ENCODE measurements at places on chromosomes 13 and 19. TPM values are rescaled to one million over a fixed set of nuclear protein-coding genes. Genes with fewer than 3 reads are reported as not detected.
A peak's percentile ranks its signal among the peaks of the same experiment; 100 is the strongest.

DNA sequence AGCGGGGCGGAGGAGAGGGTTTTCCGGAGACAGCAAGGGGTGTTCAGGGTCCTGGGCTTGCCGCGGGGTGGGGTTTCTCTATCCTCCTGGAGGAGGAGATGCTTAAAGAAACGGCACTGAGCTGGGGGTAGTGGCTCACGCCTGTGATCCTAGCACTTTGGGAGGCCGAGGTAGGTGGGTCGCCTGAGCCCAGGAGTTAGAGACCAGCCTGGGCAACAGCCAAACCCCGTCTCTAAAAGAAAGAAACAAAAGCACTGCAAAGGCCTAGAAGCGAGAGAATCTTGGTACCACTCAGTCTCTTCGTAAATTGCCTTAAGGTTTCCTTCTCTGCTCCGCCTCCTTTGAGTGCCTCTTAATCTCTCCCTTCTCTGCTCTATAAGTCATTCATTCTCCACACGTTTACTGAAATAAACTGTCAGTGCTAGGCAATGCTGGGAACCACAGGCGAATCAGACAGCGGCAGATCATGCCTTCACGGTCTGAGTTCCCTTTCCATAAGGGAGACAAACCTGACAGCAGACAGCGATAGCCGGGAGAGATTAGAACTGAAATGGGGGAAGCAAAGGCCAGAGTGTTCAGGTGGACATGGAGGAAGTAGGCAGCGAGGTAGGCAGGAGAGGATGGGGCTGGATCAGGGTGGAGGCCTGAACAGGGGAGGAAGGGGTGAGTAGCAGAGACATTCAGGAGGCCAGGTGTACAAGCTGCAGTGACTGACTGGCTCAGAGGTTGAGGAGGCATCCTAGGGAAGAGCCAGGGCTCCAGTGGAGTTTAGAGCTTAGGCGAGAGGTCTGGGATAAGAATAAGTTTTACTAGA, 580 bp downstream of the EIF3K start:
- H3K4me1 ChIP-seq, result peaks cover 12% of the 10 kb centered on the region
- peak overlapping the region; percentile 54 for H3K4me3 ChIP-seq
- H3K36me3 ChIP-seq, result peaks cover 46% of the 10 kb centered on the region
- peak overlapping the region; percentile 88 for H3K27ac ChIP-seq
- H3K27me3 ChIP-seq, result no peaks in the 10 kb centered on the region
- no peak for DNase-seq

GRCh38 chr19:28148554-28148953, 1064.4 kb downstream of the UQCRFS1 start:
- no peaks in the 10 kb centered on the region for H3K27me3 ChIP-seq
- H3K4me3 ChIP-seq, result no peak overlapping the region
- DNase-seq, result no peak
- no peak overlapping the region for H3K27ac ChIP-seq
- H3K36me3 ChIP-seq, result no peaks in the 10 kb centered on the region
- H3K4me1 ChIP-seq, result no peaks in the 10 kb centered on the region

The COX7A1 gene
- polyA plus RNA-seq, result 470 TPM

DNA sequence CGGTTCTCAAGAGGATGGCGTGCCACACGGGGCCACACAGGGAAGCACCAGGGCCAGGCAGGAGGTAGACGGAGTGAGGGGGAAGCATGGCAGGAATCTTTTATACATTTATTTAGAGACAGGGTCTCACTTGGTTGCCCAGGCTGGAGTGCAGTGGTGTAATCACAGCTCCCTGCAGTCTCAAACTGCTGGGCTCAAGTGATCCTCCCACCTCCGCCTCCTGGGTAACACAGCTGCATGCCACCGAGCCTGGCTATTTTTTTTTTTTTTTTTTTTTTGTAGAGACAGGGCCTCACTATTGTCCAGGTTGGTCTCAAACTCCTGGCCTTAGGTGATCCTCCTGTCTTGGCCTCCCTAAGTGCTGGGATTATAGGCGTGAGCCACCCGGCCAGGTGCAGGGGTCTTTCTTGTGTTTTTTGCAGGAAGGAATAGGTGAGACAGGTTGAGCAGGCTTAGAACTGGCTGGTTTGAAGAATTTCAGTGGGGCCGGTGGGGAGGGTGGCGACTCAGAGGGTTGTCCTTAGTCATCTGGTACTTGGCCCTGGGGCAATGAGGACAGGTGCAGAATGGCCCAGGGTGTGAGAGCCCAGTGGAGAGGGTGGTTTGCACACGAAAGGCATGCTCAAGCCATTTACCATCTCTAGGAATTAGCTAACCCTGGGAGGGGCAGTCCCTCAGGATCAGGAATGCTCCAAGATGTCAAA, 7.6 kb downstream of the SSC5D start:
- H3K36me3 ChIP-seq, result peaks cover 6% of the 10 kb centered on the region
- peak; percentile 14 for DNase-seq
- peaks cover 10% of the 10 kb centered on the region for H3K4me1 ChIP-seq

DNA sequence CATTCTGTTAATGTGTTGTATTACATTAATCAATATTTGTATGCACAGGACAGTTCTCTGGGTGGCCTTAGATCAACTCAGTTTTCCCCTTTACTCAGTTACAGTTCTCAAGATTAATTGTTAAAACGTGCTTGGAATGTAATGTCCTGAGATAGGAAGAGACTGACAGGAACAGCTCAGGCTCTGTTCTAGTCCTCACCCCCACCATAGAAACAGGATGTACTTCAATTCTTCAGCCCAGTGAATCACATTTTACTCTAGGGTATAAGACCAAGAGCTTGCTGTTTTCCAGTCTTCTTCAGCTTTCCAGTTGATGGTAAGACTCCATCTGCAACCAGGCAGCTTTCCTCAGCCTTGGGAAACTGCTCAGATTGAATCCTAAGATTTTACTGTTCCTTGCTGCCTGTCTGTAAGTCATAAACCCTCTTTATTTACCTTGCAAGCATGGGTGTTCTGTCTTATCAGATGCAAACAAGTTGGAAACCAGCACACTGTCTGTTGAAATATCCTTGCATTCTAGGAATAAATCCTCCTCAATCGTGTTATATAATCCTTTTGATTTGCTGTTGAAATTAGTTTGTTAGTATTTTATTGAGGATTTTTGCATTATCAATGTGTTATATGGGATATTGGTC, 836.9 kb upstream of the PCDH9 start:
- no peaks in the 10 kb centered on the region for H3K36me3 ChIP-seq
- no peak overlapping the region for H3K4me3 ChIP-seq
- H3K4me1 ChIP-seq, result no peaks in the 10 kb centered on the region
- H3K27ac ChIP-seq, result no peak overlapping the region

- no peaks in the 10 kb centered on the region for H3K36me3 ChIP-seq
- no peaks in the 10 kb centered on the region for H3K27me3 ChIP-seq
- no peak for DNase-seq
- H3K4me3 ChIP-seq, result no peak overlapping the region
Measured at GRCh38 chr13:20291037-20291436, 58.9 kb upstream of the GJB6 start.

The MEDAG gene
- polyA plus RNA-seq, result 11.1 TPM

The CDX2 gene
- not detected for polyA plus RNA-seq

GRCh38 chr19:12703046-12703445, 6.6 kb upstream of the FBXW9 start:
- no peak overlapping the region for H3K27ac ChIP-seq
- no peaks in the 10 kb centered on the region for H3K4me1 ChIP-seq
- H3K27me3 ChIP-seq, result no peaks in the 10 kb centered on the region
- H3K4me3 ChIP-seq, result no peak overlapping the region
- no peak for DNase-seq

DNA sequence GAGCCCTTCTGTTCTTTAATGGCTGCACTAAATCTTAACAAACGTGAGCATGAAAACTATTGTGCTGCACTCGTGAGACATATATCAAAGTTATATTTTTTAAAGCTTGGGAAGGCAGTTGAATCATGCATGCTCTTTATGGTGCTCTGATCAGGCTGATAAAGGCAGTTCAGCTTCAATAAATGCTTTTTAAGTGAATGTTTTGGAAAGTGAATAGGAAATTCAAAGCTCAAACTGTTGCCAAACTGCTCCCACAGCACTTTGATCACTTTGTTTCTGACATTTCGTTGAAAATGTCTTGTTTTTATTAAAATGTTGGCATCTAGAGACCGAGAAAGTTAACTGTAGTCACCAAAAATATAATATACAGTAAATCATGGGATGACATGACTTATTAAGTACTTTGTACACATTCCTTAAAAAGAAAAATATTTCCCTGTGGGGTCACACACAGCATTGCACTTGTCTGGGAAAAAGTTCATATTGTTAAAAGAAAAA, 625.7 kb upstream of the PCDH9 start:
- no peaks in the 10 kb centered on the region for H3K4me1 ChIP-seq
- no peak overlapping the region for H3K27ac ChIP-seq
- H3K4me3 ChIP-seq, result no peak overlapping the region
- no peak for DNase-seq
- H3K36me3 ChIP-seq, result no peaks in the 10 kb centered on the region

GRCh38 chr19:16850133-16850532, 20.9 kb downstream of the SIN3B start:
- H3K36me3 ChIP-seq, result peaks cover 100% of the 10 kb centered on the region
- peak; percentile 7 for DNase-seq
- no peak overlapping the region for H3K27ac ChIP-seq

- H3K36me3 ChIP-seq, result no peaks in the 10 kb centered on the region
- H3K4me1 ChIP-seq, result peaks cover 4% of the 10 kb centered on the region
- DNase-seq, result no peak
- H3K4me3 ChIP-seq, result no peak overlapping the region
- H3K27me3 ChIP-seq, result peaks cover 3% of the 10 kb centered on the region
- no peak overlapping the region for H3K27ac ChIP-seq
Measured at GRCh38 chr19:45475537-45476291, 7.9 kb downstream of the FOSB start.

- no peak for DNase-seq
Measured at GRCh38 chr19:50870417-50871089, 2.7 kb upstream of the KLK2 start.

The ZSWIM9 gene
- 7.4 TPM for polyA plus RNA-seq

The KIR3DL1 gene
- not detected for polyA plus RNA-seq

GRCh38 chr13:61110732-61111131, 304.9 kb downstream of the PCDH20 start:
- no peaks in the 10 kb centered on the region for H3K27me3 ChIP-seq
- H3K4me1 ChIP-seq, result no peaks in the 10 kb centered on the region
- no peak for DNase-seq
- H3K36me3 ChIP-seq, result no peaks in the 10 kb centered on the region
- H3K27ac ChIP-seq, result no peak overlapping the region

- no peak overlapping the region for H3K27ac ChIP-seq
- no peak overlapping the region for H3K4me3 ChIP-seq
- H3K36me3 ChIP-seq, result peaks cover 3% of the 10 kb centered on the region
- no peaks in the 10 kb centered on the region for H3K4me1 ChIP-seq
- no peak for DNase-seq
Measured at GRCh38 chr19:10155839-10156238, 36.1 kb upstream of the EIF3G start.

The ABHD17A gene
- polyA plus RNA-seq, result 64.1 TPM

GRCh38 chr19:39502640-39503417, 4.1 kb downstream of the DLL3 start:
- peaks cover 11% of the 10 kb centered on the region for H3K4me1 ChIP-seq
- no peak overlapping the region for H3K27ac ChIP-seq
- peak; percentile 44 for DNase-seq

The CACNA1A gene
- polyA plus RNA-seq, result 0.88 TPM

DNA sequence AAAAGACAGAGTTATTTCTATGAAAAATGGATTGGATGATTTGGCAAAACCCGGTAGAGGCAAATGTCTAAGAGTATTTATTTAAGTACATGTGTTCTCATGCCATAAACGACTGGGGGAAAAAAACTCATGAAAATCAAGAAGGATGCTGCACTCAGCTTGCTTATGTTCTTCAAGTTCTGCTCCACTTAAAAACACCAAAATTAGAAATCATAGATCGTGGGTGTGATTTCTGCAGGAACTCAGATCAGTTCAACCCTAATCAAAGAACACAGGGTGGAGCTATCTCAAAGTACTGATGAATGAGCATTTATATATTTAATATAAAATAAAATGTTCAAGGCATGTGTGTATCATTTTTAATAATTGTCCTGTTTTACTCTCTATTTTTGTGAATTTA, 103.8 kb downstream of the FGF14 start:
- no peaks in the 10 kb centered on the region for H3K27me3 ChIP-seq
- no peak overlapping the region for H3K4me3 ChIP-seq
- no peak overlapping the region for H3K27ac ChIP-seq

GRCh38 chr13:43831088-43831487, 44.3 kb upstream of the ENOX1 start:
- no peaks in the 10 kb centered on the region for H3K36me3 ChIP-seq
- H3K4me3 ChIP-seq, result no peak overlapping the region
- no peak for DNase-seq
- no peak overlapping the region for H3K27ac ChIP-seq
- H3K4me1 ChIP-seq, result no peaks in the 10 kb centered on the region
- H3K27me3 ChIP-seq, result no peaks in the 10 kb centered on the region

GRCh38 chr13:99655351-99656091, 154.2 kb downstream of the TM9SF2 start:
- H3K4me3 ChIP-seq, result no peak overlapping the region
- no peak for DNase-seq
- H3K27ac ChIP-seq, result no peak overlapping the region
- no peaks in the 10 kb centered on the region for H3K4me1 ChIP-seq
- no peaks in the 10 kb centered on the region for H3K27me3 ChIP-seq
- H3K36me3 ChIP-seq, result no peaks in the 10 kb centered on the region

DNA sequence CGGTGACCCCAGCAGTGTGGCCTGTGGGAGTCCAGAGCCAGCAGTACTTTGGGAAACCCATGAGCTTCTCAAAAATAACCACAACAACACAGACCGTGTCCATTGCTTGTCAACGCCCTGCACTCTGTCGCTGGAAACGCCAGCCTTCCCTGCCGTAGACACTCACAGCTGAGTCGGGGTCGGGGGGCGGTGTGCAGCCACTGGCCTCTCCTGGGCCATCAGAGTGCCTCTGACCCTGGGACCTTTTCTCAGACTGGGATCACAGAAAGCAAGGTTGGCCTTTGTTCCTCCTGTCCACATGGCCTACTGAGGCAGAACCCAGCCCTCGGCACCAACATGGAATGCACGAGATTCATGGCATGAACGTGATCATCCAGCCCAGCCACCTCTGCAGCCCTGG, 95.7 kb downstream of the TUBA3C start:
- no peak for DNase-seq
- no peaks in the 10 kb centered on the region for H3K27me3 ChIP-seq
- H3K4me1 ChIP-seq, result no peaks in the 10 kb centered on the region

The SH2D3A gene
- polyA plus RNA-seq, result 0.25 TPM

The GFY gene
- polyA plus RNA-seq, result 0.12 TPM

DNA sequence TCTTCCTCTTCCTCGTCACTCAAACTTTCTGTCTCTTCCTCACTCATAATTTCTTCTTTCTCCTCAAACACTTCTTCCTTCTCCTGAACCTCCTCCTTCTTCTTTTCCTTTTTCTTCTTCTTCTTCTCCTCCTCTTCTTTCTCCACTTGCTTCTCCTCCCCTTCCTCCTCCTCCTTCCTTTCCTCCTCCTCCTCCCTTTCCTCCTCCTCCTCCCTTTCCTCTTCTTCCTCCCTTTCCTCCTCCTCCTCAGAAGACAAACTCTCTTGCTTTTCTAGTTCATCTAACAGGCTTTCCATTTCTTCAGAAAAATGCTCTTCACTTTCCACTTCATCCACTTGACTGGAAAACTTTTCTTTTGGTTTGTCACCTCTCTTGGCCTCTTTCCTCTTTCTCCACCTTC, 19.8 kb downstream of the WDR87 start:
- no peak overlapping the region for H3K4me3 ChIP-seq
- no peak overlapping the region for H3K27ac ChIP-seq
- no peak for DNase-seq
- no peaks in the 10 kb centered on the region for H3K27me3 ChIP-seq

All from heart left ventricle (tissue), 16 donors.